ENCODE measurements at places on chromosomes 1 and 21.
A peak's percentile ranks its signal among the peaks of the same experiment; 100 is the strongest.

DNA sequence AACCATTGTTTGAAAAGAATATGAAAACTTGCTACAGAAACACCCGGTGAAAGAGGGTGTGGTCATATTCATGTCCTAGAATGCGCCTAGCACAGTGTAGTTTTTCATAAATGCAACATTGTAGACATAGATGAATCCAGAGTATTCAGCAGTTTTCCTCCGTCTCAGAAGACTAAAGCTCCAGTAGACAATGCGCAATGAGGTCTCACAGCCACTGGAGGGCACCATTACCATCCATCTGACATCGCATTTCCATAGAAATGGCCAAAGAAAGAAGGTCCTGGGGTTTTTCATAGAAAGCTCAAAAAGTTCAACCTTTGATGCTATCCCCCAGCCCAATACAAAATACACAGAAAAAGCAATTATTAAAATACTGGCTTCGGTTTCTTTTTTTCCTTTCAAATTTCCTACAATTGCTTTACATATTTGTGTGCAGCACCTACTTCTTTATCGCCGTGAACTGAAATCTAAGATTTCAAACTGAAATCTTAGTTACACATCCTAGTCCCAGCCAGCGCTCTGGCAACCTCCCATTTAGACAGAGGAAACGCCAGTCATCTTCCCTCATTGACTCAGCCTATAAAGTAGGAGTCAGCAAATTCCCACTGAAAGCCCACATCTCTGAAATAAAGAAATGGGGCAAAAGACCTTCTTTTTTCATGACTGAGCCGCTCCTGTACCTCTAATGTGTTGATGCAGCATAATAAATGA lies 3.9 kb upstream of the CD58 start:
- peak; percentile 68 for DNase-seq

GRCh38 chr1:201649761-201650622 lies 111.1 kb downstream of the NAV1 start:
- peak; percentile 76 for DNase-seq

DNA sequence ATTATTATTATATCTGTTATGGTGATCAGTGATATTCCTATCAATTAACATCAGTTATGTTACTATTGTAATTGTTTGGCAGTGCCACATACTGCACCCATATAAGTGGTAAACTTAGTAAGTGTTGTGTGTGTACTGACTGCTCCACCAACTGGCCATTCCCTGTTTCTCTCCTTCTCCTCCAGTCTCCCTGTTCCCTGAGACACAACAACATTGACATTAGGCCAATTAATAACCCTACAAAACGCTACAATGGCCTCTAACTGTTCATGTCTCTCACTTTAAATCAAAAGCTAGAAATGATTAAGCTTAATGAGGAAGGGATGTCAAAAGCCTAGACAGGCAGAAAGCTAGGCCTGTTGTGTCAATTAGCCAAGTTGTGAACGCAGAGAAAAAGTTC lies 6.6 kb upstream of the THRAP3 start:
- DNase-seq: peak; percentile 26

DNA sequence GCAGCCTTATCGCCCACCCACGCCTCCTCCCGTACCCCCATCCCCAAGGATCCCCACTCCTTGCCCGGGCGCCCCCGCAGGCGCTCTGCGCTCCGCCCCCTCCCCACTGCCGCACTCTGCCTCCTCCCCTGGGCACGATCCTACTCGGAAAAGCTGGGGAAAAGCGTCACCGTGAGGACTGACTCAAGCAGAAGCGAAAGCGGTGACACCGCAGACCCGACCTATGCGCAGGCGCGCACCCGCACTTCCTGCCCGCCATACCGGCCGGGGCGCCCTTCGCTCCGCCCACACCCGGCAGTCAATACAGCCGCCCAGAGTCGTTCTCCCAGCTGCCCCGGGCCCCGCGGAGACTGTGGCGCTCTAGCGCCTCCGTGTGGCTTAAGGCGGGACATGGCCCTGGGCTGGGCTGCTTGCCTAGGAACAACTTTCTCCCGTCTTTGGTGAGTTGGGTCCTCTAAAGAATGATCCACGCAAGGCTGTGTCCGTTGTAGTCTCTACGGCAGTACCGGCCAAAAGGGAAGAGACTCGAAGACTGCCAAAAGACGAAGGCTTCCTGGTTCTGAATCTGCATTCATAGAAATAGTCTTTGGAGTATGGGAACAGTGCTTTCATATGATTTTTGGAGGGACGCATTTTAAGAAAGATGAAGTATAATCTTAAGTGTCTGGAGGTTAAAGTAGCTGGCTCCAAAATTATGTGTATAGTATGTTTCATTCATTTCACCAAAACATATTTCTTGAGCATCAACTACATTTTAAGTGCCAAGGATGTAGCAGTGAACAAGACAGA lies at the start of gene OMA1:
TSS of gene OMA1 (minus strand) at position 207 of the 789 bp plus-strand sequence. CDS start 7,432 bp downstream, outside the sequence.
- peak; percentile 96 for DNase-seq

- DNase-seq: peak; percentile 76
Measured at GRCh38 chr1:220748089-220748934, at the start of gene MTARC2. Gene MTARC2 (plus strand): TSS chr1:220748322. CDS start chr1:220748532, 210 bp downstream.

GRCh38 chr1:78840453-78841271 lies 165.9 kb downstream of the ADGRL4 start:
- DNase-seq: peak; percentile 93

- peak; percentile 92 for DNase-seq
Measured at GRCh38 chr1:234533975-234534876, 55.2 kb upstream of the TARBP1 start.

DNA sequence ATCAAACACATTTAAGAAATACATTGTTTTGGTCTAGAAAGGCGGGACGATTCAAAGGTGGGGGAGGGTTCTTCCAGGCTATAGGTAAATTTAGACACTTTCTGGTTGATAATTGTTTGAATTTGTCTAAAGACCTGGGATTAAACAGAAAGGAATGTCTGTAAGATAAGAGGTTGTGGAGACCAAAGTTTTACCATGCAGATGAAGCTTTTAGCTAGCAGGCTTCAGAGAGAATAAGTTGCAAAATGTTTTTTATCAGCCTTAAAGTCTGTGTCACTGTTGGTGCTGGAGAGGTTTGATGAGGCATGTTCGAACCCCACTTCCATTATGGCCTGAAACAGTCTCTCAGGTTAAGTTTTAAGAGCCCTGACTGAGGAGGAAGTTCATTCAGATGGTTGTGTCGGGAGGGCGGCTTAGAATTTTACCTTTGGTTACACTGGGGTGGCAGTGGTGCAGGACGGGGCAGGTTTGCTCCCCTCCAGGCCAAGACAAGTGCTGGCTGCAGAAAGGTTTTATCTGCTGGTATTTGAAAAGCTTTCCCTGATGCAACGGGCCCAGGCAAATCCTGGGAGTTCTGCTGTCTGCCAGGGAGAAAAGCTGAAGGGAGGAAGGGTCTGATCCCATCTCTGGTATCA lies 16.0 kb upstream of the SLC2A5 start:
- no peak for DNase-seq

- DNase-seq: peak; percentile 60
Measured at GRCh38 chr1:100921110-100921706, 25.3 kb downstream of the SLC30A7 start.

DNA sequence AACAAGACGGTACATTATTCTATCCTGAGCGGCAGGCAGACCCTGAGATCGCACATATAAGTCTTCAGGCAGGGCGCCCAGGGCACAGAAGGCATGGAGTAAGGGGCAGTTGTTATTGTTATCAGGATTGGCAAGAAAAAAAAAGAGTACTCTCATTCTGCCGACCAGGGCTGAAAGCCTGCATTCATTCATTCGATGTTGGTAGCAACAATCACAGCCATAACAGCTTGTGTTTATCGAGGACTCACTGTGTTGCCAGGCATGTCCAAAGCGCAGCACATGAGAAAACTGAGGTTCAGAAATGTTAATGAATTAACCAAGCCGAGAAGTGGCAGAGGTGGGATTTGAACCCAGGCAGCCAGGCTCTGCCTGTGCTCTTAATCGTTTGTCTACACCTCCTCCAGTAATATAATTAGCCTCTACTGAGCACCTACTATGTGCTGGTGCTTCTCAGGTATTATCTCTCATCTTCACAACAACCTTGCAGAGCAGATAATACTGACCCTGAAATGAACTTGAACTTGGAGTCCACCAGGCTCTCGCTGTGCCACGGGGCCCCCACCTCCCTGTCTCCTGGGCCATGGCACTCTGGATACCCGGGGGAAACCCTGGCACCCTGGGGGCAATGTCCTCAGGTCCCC lies 56.2 kb downstream of the TAS1R2 start:
- DNase-seq: no peak

DNA sequence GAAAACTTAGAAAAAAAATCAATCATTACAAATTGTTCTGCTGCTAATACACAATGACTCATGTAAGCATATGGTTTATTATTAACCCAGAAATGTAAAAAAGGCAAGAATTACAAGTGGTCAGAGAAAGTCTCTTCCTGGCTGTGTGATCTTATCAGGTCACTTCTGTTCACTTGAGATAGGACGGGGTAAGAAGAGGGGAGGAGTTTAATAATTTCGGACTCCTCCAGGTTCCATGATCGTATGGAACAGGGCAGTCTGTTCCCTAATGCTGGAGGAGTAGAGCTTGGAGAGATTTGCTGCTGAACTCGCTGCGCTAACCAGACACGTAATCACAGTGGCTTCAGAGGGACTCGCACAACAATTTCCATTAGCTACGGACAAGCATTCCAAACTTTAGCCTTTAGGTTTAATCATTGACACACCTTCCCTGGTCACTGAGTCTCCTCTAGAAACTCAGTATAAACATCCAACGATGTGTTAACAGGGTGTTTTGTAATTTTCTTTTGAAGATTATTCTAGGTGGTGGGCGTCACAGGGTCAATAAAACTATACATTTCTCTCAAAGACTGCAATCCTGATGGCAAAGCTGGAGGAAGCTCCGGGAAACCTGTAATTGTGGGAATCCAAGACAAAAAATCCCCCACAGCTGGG lies 1.3 kb downstream of the CRYZ start:
- DNase-seq: no peak

DNA sequence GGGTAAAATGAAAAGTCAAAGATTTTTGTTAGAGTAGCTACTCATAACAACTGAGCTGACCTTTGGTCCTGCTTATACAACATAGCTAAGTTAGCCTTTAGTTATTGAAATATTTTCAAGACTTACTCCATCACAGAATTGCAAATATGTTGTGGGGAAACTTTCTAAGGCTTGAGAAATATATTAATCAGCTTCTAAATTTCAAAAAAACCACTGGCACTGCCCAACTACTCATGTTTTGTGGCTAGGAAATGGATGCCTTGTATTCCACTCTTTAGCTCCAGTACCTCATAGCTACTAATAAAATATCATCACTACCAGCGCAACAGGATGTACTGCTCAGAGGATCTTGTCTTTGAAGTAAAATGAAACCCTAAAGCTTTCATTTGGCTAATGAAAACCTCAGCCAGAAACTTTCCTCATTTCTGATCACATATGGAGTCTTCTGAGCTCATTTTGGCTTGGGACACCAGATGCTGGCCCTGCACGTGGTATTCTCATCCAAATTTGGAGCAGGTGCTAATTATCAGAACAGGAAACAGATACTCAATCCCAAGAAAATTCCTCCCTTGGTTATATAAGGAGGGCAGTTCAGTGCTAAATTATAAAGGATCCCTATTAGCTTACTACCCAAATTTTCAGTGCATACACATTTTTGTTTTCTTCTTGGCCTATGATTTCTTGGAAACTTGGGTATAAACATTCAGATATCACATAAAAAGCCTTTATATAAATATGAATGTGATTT lies 690.7 kb downstream of the ADGRL2 start:
- DNase-seq: peak; percentile 39

GRCh38 chr1:204296431-204296988 lies 63.2 kb downstream of the PLEKHA6 start:
- peak; percentile 70 for DNase-seq

- no peak for DNase-seq
Measured at GRCh38 chr1:143604887-143605286, 366.9 kb downstream of the FAM72C start.

- no peak for DNase-seq
Measured at GRCh38 chr1:11807133-11807532, 1.1 kb downstream of the CLCN6 start.

GRCh38 chr1:229068270-229068987 lies 202.5 kb upstream of the RAB4A start:
- DNase-seq: no peak

DNA sequence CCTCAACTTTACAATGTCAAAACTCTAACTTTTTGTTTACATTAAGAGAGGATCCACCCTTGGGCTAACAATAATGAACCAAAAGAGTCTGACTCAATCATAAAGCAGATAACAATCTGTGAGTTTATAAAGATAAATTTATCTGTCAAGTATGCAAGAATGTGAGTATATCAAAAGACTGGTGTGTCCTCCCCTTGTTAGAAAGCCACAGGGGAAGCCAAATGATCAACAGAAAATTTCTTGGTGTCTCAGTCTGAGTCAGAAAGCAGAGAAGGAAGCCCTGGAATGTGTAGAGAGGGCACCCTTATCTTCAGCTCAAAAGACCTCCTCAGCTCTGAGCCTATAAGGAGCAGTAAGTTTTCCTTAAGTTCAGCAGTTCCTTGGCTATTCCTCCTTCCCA lies 13.9 kb upstream of the PDIK1L start:
- DNase-seq: peak; percentile 90

GRCh38 chr1:26775666-26776065 lies 12.1 kb upstream of the PIGV start:
- DNase-seq: no peak
